ENCODE measurements at places on chromosomes 1 and 21.

DNA sequence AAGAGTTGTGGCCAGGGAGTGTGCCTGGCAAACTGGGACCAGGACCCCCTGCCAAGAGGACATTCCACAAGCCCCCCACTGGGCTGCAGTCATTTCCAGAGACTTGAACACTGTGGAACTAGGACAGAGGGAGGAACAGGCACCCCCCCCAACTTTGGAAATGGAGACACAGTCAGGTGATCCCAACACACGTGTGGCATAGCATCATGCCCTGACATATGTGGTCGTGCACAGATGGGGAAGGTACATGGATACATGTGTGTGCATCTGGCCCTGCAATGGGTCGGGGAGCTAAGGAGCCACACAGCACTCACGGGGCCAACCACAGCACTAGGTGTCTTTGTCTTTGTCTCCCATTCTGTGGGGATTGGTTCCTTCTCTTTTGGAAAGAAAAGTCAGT lies 6.6 kb upstream of the TFF3 start:
- DNase-seq, result no peak

- DNase-seq, result no peak
These were observed 18.5 kb downstream of the SH3BP5L start for GRCh38 chr1:248807067-248807737.

DNA sequence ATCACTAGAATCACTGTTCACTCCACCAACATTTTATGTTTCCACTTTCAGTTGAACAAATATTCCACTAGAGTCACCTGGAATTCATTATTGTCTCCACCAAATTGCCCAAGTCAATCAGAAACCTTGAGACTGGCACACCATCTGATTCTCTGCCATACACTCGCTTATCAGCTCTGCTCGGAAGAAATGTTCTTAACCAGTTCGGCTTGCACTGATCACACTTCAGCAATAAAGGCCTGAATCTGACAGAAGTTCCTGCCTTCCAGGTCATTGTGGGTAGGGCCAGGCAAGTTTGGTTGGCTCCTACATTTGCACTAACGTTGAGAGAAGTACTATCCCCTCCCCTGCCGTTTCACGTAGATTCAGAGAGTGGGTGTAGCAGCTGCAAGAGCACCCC lies 10.0 kb downstream of the TPM3 start:
- no peak for DNase-seq

DNA sequence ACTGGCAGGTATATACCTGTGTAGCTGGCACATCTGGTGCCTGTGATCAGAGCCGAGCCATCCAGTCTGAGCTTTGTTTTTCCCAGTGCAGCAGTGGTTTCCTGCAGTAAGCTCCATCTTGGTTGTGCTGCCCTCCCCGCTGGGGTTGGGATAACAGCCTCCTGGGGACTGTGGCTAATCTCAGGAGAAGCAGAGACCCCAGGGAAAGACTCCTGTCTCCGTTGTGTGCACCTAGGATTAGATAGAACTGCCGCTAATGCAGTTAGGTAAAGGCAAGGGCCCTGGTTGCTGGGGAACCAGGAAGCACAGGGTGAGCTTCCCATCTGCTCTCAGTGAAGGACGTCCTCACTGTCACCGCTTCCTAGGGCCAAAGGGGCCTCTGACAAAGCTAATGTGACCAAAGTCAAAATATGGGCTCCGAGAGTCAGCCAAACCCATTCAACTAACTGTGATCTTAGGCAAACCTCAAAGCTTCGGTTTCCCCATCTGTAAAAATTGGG lies 20.0 kb downstream of the ROR1 start:
- DNase-seq, result no peak

DNA sequence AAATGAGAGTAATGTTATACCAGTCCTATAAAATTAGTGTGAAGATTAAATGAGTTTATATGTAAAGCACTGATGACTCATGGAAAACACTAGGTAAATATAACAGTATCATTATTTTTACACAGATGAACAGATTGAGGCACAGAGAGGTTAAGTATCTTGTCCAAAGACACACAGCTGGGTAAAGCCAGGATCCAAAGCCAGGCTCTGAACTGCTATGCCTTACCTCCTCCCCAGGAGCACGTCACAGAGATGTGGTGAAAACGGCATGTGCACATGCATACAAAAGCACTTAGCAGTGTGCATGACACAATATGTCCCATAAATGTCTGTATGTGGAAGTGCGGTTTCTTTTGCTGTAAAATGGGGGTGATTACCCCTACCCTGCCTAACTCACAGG lies 56.9 kb downstream of the MAN1C1 start:
- DNase-seq, result no peak

DNA sequence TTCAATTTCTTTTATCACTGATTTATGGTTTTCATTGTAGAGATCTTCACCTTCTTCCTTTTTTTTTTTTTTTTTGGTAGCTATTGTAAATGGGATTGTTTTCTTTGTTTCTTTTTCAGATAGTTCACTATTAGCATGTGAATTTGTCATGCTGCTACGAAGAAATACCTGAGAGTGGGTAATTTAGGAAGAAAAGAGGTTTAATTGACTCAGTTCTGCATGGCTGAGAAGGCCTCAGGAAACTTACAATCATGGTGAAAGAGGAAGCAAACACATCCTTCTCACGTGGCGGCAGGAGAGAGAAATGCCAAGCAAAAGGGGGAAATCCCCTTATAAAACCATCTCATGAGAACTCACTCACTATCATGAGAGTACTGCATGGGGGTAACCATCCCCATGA lies 66.4 kb downstream of the DAB1 start:
- DNase-seq, result no peak

DNA sequence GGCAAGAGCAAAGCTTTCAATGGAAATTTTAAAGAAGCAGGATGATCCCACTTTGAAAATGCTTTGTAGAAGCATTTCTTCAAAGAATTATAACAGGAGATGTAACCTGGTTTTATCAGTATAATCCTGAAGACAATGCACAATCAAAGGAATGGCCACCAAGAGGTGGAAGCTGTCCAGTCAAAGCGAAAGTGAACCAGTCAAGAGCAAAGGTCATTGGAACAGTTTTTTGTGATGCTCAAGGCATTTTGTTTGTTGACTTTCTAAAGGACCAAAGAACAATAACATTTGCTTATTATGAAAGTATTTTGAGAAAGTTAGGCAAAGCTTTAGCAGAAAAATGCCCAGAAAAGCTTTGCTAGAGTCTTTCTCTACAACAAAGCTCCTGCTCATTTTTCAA lies 5.5 kb upstream of the CD84 start:
- no peak for DNase-seq

DNA sequence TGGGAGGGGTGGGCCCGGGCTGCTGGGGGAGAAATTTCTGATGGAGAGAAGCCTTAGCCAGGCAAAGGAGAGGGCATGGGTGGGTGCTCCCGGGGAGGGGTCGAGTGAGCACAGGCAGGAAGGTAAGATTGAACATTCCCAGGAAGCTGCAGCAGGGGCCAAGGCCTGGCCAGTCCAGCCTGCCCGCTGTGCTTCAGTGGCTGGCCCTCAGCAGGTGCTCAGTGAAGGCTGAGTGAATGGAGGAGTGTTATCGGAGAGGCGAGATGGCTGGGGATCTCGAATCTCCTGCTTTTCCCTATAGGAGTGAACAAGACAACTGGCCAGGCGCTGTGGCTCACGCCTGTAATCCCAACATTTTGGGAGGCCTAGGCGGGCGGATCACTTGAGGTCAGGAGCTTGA lies 20.9 kb downstream of the SPSB1 start:
- no peak for DNase-seq

- DNase-seq, result no peak
These were observed 119.0 kb downstream of the PDE4B start for GRCh38 chr1:65911679-65912078.

GRCh38 chr1:209620487-209620884 lies 31.7 kb downstream of the LAMB3 start:
- no peak for DNase-seq

- no peak for DNase-seq
These were observed 83.4 kb upstream of the ARHGEF16 start for GRCh38 chr1:3370856-3371703.

DNA sequence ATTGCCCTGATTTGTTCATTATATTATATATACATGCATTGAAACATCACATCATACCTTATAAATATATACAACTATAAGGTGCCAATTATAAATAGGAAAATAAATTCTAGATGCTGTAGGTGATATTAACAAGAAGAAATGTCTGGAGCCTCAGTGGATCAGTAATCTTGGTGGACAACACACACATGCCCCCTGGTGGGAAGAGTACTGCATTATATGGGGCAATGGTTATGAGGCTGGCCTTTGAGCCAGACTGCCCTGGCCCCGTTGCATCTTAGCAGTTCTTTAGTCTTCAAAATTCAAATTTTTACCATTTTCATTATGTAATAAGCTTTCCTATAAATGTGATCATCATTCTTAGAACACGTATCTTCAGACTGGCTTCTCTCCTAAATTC lies 335.0 kb upstream of the GREM2 start:
- DNase-seq, result no peak

DNA sequence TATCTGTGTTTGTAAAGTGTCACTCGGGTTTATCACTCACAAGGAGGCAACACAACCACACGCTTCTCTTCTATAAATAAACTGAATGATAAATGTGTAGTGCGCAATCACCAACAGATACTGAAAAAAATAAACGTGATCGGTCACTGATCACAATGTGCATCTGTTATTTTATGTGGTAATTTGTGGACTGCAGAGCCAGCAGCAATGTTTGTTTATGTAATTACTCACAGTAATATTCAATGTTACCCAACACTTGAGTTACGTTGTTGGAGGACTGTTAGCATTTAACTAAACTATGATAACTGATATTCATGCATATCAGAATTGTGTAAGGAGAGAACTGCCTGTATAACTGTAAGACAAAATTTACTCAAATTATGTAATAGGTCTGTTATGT lies 129.6 kb downstream of the USH2A start:
- no peak for DNase-seq

- DNase-seq, result no peak
These were observed 518.7 kb downstream of the PTPRC start for GRCh38 chr1:199157494-199157893.

DNA sequence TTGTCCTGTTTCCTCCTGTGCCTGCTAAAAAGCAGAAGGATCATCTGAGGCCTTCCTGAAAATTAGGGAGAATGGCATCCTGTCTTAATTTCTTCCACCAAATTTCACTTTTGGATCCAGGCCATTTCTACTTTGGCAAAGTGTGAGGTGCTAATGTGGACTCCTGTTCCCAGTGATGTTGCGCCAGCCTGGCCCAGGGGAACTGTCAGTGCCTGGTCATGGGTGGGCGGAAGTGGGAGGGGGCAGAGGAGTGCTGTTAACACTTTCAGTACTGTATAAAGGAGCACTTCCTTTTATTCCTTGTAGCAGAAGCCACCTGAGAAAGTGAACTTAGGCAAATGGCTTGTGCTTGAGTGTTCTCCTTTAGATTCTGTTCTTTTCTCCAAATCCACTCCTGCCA lies 19.9 kb downstream of the ELAPOR1 start:
- no peak for DNase-seq

- no peak for DNase-seq
These were observed 58.5 kb upstream of the ENAH start for GRCh38 chr1:225711236-225711937.

GRCh38 chr1:80217377-80217986 lies 1211.0 kb upstream of the ADGRL4 start:
- DNase-seq, result no peak

DNA sequence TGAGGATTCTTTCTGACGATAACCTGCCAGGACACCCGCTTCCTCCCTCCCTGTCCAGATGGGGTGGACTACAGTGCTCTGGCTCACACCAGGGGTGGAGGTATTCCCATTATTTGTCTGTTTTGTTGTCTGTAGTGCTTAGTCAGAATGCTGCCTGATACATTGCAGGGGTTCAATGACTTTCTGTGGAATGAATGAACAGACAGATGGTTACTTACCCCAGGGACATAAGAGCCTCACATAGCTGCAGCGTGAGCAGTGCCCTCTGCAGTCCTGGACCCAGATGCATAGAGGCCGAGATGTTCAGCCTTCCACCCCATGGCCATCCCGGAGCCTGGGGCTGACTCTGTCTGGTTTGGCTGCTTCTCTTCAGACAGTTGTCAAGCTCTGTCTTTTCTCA lies 13.0 kb upstream of the F3 start:
- DNase-seq, result no peak

- no peak for DNase-seq
These were observed 14.6 kb downstream of the TRIM67 start for GRCh38 chr1:231176421-231176820.

DNA sequence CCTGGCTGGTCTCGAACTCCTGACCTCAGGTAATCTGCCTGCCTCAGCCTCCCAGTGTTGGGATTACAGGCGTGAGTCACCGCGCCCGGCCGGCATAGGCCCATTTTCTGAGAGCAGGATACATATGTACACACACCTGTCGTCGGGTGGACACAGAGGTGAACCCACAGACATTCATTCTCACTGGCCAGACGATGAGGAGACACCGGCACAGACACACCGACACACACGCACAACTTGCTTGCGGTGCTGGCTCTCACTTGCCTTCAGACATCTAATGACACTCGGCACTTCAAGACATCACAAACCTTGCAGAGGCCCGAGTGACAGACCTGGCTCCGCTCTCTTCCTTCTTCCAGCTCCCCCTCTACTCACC lies 579 bp downstream of the PTCH2 start:
- DNase-seq, result no peak

- no peak for DNase-seq
These were observed 621.2 kb upstream of the PRMT6 start for GRCh38 chr1:106435269-106435668.

DNA sequence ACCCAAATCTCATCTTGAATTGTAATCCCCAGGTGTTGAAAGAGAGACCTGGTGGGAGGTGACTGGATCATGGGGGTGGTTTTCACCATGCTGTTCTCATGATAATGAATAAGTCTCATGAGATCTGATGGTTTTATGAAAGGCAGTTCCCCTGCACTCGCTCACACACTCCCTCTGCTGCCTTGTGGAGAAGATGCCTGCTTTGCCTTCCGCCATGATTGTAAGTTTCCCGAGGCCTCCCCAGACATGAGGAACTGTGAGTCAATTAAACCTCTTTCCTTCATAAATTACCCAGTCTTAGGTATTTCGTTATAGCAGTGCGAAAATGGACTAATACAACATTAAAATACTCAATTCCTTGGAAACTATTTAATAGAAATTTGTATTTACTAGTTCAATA lies 99.2 kb downstream of the PROX1 start:
- no peak for DNase-seq

DNA sequence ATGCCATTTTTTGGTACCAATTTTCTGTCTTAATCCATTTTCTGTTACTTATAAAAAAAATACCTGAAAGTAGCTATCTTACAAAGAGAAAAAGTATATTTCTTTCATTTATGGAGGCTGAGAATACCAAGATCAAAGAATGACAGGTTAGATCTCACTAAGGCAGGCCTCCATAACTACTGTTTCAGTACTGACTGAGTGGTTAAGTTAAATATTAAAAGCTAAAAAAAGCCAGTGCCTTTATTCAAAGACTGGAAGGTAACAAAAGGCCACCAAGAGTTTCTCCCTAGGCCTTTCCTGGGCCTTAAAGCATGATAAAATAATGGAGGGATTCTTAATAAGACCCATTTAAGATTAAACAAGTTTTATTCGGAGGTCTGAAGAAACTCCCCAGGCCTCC lies 687.7 kb upstream of the ADGRL4 start:
- DNase-seq, result no peak

All from left forelimb (tissue), 1 donor.